G401 (cell line): ENCODE measurements at places on chromosomes 5 and 9. TPM values are rescaled to one million over a fixed set of nuclear protein-coding genes. Genes with fewer than 3 reads are reported as not detected.

- no peak for DNase-seq
Measured at GRCh38 chr5:178208540-178209227, 4.4 kb downstream of the HNRNPAB start.

- no peak for DNase-seq
Measured at GRCh38 chr9:79700607-79701360, 129.0 kb downstream of the TLE4 start.

GRCh38 chr5:124000538-124000937 is 488.6 kb downstream of the CSNK1G3 start:
- peak; percentile 10 for DNase-seq

GRCh38 chr9:70987986-70988385 is 133.4 kb downstream of the TRPM3 start:
- DNase-seq: no peak

DNA sequence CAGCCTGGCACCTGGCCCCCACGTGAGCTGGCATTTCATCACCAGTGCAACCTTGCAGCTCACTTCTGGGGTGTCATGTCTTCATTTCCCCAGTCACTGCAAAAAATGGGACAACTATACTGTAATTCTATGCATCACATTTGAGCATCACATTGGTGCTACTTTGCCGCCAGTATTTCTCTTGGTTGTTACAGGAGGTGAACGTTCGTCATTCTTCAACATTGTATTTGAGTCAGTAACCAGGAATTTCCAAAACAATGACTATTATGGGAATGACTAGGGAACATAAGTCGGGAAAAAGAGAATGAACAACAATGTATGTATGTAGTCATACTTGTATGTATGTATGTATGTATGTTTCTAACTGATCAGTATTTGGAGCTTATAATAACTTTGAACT is 1278.0 kb downstream of the EFNA5 start:
- no peak for DNase-seq

- no peak for DNase-seq
Measured at GRCh38 chr5:65874241-65874640, 52.1 kb upstream of the ERBIN start.

GRCh38 chr5:178421699-178422399 is 168.3 kb downstream of the COL23A1 start:
- no peak for DNase-seq

GRCh38 chr5:2750758-2751464 is 566 bp downstream of the IRX2 start:
- DNase-seq: no peak

GRCh38 chr5:17444496-17444895 is 53.5 kb upstream of the TAF11L2 start:
- DNase-seq: no peak

DNA sequence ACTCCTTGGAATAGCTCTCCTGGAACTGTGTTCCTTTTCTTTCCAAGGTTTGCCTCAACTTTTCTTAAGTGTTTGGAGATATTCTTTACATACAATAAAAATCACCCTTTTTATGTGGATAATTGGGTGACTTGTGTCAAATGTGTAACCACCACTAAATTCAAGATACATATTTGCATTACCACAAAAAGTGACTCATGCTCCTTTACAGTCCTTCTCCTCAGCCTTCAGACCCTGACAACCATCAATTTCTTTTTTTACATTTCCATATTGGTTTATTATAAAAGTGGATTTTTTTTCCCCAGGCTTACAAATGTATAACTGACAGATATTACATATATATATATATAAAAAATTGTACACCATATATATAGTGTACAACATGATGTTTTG is 372.0 kb upstream of the KCNN2 start:
- no peak for DNase-seq

- DNase-seq: no peak
Measured at GRCh38 chr5:31937226-31937625, 236.9 kb downstream of the GOLPH3 start.

EIF4E1B gene
- not detected in 2 replicates for total RNA-seq

KIF4B gene
- 0.06 and 0.07 TPM in 2 replicates for total RNA-seq

DNA sequence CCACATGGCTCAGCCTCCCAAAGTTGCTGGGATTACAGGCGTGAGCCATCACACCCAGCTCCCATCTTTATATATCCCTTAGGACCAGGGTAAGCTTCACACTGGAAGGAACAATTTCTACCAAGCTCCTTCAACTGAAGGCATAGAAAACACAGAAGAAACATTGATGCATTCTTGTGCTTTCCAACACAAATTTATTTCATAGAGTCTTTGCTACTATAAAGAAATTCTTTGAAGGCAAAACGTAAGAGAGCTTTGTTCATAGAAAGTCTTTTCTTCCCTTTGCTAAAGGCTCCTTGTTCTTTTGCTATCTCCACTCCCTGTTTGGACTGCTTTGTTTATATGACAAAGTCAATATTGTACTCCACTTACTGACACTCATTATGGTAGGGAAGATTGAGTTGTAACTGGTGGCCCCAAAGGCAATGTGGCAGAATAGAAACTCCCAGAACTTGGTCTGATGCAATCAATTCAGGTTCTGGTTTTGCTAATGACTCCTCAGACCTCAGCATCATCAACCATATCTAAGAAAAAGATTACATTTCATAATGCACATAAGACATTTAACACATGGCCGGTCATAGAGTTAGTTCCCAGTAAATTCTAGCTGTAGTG is 97.4 kb upstream of the CLINT1 start:
- DNase-seq: no peak

SHISAL2B gene
- 4.9 and 5.1 TPM in 2 replicates for total RNA-seq

GRCh38 chr9:125239631-125240597 is 1.2 kb downstream of the HSPA5 start:
- DNase-seq: no peak

- DNase-seq: no peak
Measured at GRCh38 chr5:96579711-96580110, 82.5 kb upstream of the CAST start.

DNA sequence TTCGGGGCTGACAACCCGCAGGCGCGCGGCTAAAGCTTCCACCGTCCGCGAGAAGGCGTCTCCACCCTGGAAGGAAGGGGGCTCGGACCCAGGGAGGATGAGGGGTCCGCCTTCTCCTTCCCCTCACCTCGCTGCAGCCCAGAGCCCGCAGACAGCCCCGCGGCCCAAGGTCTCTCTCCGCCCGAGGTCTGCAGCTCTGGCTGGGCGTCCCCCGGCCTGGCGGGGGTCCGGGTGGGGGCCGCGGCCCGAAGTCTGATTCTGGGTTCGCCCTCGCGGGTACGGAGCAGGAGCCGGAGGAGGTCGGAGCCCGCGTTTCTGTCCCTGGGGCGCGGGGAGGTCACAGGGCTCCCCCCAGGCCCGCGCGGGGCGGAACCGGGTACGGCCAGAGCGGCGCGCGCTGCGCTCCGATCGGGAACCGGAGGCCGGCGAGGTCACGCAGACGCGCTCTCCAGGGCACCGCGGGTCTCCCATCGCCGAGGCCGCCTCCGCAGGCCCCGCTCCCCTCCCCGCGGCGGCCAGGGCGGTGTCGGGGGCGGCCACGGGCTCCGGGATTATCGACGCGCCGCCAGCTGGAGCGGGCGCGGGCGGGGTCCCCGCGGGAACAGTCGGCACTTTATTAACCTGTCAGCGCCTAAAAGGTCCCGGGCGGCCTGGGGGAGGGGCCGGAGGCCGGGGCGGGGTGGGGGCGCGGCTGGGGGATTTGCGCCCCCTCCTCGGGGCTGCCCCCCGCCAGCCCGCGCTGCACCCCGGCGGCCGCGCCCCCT is 11.6 kb downstream of the LHX3 start:
- no peak for DNase-seq

BASP1 gene
- total RNA-seq: not detected in 2 replicates

CD14 gene
- not detected in 2 replicates for total RNA-seq

DNA sequence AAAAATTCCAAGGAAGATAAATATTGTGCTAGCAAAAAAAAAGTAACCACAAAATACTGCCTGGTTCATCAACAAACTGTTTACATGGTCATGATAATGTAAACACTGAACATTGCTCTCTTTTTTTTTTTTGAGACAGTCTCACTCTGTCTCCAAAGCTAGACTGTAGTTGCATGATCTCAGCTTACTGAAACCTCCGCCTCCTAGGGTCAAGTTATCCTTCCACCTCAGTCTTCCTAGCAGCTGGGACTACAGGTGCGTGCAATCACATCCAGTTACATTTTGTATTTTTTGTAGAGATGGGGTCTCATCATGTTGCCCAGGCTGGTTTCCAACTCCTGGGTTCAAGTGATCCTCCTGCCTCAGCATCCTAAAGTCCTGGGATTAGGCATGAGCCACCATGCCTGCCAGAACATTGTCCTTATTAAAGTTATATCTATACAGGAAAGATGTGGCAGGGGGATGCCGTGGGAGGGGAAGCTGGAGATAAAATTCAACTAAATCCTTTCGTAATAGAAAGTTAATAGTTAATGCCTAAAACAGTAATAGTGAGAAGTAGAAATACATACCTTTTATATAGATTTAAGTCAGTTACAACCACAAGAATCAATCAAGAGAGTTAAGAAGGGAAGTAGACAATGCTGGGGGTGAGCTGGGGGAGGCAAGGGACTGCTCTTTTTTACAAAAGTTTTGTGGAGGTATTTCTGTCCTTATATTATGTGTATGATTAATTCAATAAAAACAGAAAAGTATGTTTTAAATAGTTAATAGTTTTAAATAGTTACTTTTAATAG is 52.3 kb downstream of the RGMB start:
- DNase-seq: no peak

DNA sequence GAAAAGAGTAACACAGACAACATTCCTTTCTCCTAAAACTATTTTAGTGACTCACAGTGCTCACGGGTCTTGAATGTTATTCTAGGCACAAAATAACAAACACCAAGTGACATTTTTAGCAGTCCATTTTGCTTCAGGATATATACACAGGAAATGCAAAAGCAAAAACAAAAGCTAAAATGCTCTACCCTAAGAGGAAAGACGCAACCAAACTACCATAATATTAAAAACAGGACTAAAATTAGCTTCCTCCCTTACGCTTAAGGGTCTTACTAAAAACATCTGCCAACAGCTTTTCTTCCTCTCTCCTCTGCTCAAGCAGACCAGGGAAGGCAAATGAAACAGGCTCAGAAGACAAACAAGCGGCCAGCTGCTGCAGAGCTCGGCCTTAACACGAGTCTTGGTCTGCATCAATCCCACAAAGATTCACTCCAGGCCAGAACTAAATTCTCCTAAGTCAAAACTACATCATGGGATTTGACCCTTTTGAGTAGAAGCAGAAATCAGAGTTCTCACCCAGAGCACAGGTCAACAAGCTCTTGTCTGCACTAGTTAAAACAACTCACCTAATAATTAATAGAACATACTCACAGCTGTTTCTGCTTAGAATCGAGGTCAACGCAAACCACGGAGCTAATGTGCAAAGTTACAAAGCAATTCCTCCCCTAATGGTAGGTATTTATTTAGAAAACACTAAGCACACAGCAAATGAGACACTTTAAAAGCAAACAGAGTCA is 62.3 kb downstream of the RAPGEF1 start:
- DNase-seq: no peak

DNA sequence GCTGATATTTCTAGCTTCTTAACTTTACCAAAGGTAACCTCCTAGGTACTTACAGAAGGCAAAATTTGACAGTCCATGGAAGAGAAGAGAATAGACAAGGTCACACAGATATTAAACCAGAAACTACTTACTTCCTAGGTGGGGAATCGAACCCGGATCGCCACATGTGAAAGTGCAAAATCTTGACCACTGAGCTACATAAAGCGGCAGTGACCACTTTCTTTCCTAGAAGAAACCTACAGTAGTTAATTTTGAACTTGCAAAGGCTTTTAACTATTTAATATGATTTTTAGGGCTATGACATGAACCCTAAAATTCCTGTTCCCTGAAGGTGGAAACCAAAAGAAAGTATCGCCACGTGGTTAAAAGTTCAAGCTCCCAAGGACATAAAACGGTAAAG is 20.3 kb upstream of the ATOSB start:
- no peak for DNase-seq

GRCh38 chr5:150461231-150461630 is 11.7 kb upstream of the RPS14 start:
- DNase-seq: no peak

DNA sequence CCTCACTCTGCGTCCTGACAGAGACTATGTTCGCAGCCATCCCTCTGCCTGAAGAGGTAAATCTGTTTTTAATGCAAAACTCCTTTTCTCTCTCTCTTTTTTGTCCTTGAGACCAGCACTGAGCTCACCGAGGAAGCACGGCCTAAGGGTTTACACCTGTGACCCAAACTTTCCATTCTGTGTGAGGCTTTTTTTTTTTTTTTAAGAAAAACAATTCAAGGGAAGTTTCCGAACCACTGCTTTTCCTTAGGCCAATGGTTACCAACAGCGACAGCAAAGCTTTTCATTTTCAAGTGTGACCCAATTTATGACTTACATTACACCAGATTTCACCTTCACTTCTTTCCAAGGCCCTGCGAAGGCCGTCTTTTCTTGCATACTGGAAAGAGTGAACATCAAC is 205.9 kb downstream of the EFNA5 start:
- DNase-seq: no peak

- no peak for DNase-seq
Measured at GRCh38 chr5:173920024-173920753, 32.0 kb downstream of the CPEB4 start.

SPATA31C1 gene
- total RNA-seq: not detected in 2 replicates

DNA sequence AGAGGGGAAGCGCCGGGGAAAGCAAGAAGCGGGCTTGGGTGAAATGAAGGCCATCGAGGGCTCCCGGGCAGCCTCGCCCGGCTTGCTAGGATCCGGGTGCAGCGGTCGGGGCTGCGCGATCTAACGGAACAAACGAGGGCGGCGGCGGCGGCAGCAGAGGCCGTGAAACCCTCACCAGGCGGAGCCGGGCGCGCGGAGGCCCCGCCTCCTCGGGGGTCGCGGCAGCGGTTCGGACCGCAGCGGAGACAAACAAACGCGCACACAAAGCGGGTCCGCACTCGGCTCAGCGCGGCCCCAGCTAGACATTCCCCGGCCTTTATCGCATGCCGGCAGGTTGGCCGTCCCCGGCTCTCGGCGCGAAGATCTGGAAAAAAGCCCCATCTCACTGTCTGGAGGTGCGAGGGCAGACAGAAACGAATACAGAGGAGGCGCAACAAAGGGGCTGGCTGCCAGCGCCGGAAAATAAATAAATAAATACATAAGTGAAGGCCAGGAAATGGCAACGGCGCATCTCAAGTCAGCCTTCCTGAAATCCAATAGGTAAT is 10.5 kb upstream of the TRIM36 start:
- DNase-seq: no peak

- no peak for DNase-seq
Measured at GRCh38 chr5:42887575-42887974, 75.9 kb upstream of the SELENOP start.

DNA sequence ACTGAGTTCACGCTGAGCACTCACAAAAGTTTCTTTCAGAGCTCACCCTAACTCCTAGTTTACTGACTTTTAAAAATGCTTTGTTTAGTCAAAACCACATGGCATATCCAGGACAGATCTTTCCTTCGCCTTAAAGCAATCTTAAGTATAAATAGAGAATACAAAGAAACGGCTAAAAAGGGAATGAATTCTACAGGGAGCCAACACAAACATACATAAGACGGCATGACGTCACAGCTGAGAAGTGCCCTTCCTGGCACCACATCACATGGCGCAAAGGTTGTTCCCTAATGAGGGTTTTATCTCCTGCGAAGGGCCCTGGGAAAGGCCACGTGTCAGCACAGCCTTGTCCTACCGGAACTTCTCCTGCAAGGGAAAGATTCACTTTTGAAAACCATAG is 141.3 kb downstream of the IRX1 start:
- no peak for DNase-seq

GABRA1 gene
- not detected in 2 replicates for total RNA-seq

- DNase-seq: no peak
Measured at GRCh38 chr9:96161819-96162218, 140.2 kb downstream of the HSD17B3 start.
